Activated T-helper 1 cell treated with anti-CD3 and anti-CD28 coated beads, Interleukin-12 subunit alpha, Interleukin-12 subunit beta, Interleukin-2, Interleukin-4 antibody, amounts not matched to agents 30 ng/mL and 10 ng/mL and 1 ng/mL, durations not matched to agents 14 hours and 24 hours and 36 hours (primary cell): ENCODE measurements at places on chromosomes 6 and 20. TPM values are rescaled to one million over a fixed set of nuclear protein-coding genes. Genes with fewer than 3 reads are reported as not detected.

DNA sequence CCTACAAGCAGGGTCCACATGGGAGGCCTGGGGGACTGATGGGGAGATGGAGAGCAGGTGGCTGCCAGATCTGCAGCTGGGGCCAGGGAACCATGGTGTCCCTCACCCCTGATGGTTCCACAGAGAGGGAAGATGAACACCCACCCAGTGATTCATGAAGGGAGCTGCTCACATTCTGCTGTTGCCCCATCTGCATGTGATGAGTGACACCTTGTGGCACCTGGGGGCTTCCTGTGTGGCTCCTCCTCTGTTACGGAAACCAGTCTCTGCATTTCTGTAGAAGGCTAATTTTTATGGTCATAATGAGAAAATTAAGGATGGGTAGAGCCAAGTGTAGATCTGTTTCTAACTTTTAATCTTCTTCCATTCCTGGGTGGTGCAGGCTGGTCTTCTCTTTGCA is 217.1 kb downstream of the SMOC2 start:
- H3K4me3 ChIP-seq = no peak overlapping the region
- H3K36me3 ChIP-seq = no peaks in the 10 kb centered on the region
- no peak overlapping the region for H3K27ac ChIP-seq
- H3K27me3 ChIP-seq = peaks cover 2% of the 10 kb centered on the region

DNA sequence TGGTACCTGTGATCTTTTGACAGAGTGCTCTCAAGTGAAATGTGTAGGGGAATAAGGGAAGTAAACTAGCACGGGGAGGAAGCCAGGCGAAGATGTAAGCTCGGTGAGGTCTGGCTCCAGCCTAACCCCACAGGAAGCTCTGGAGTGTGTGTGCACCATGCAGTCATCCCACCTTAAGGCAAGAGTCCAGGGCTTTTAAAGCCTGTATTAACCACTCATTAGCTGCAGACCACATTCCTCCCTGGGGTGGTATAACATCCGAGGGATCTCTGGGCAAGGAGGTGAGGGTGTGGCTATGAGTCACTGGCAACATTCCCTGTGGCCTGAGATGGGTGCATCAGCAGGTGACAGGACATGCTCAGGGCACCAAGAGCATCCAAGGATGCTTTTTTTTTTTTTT is 12.5 kb upstream of the RANBP9 start:
- peaks cover 31% of the 10 kb centered on the region for H3K4me1 ChIP-seq
- no peaks in the 10 kb centered on the region for H3K27me3 ChIP-seq
- DNase-seq = no peak
- no peak overlapping the region for H3K4me3 ChIP-seq
- H3K36me3 ChIP-seq = peaks cover 2% of the 10 kb centered on the region
- peak overlapping the region; percentile 29 for H3K27ac ChIP-seq

Gene VIP
- not detected in 2 replicates for total RNA-seq

GRCh38 chr20:53389516-53390300 is 203.9 kb downstream of the ZNF217 start:
- no peak overlapping the region for H3K4me3 ChIP-seq
- DNase-seq = no peak
- H3K27ac ChIP-seq = no peak overlapping the region
- no peaks in the 10 kb centered on the region for H3K36me3 ChIP-seq
- peaks cover 22% of the 10 kb centered on the region for H3K4me1 ChIP-seq
- H3K27me3 ChIP-seq = no peaks in the 10 kb centered on the region

DNA sequence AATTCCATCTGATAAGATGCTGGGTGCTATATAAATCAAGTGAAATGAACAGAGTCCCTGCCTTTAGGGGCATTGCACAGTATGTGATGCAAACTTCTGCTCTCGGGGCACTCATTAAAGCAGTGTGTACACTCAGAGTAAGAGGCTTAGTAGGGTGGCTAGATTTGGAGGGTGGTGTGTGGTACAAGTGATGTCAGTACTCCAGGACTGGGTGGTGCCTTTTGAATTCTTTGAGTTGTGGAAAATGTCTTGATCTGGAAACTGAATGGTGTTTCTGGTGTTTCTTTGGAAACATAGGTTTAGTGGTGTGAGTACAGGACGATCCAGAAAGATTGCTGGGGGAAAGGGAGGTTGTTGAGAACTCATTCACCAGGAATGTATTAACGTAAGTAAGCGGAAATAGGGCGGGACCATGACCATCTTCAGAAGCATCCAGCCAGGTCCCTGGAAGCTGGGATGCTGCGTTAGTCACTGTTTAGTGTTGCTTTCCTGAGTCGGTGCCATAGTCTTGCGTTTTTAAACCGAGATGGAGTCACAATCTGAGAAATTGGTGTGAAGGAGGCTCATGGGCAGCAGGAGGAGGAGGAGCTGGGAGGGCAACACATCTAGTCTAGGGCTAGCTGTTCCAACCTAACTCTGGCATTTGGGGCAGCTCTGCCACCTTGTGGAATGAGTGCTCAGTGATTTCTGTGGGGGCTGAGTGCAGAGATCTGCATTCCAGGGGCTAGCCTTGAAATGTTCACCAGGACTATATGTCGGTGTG is 70.3 kb downstream of the SCAND1 start:
- DNase-seq = peak; percentile 31
- no peak overlapping the region for H3K27ac ChIP-seq
- peaks cover 10% of the 10 kb centered on the region for H3K36me3 ChIP-seq
- H3K4me1 ChIP-seq = peaks cover 7% of the 10 kb centered on the region

- H3K27me3 ChIP-seq = no peaks in the 10 kb centered on the region
- H3K36me3 ChIP-seq = peaks cover 25% of the 10 kb centered on the region
- no peak for DNase-seq
- H3K27ac ChIP-seq = peak overlapping the region; percentile 79
- H3K4me1 ChIP-seq = peaks cover 82% of the 10 kb centered on the region
These were observed 85.9 kb downstream of the JARID2 start for GRCh38 chr6:15331629-15332251.

DNA sequence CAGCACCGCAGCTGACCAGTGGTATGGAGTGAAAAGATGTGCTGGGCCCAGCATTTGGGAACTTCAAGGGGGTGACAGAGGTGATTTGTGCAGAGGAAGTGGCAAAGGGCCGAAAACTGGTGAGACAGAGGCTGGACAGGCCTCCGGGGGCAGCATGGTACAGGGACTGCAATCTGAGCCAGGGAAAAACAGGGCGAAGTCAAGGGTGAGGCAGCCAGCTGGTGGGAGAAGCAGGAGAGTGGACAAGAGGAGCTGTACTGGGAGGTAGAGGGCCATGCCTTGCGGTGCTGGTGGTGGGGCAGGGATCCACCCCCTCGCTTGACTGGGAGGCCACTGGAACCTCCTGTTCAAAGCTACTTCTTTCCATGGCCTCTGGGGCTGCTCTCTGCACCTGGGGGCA is 7.3 kb upstream of the GFRA4 start:
- H3K4me1 ChIP-seq = peaks cover 18% of the 10 kb centered on the region
- no peak overlapping the region for H3K27ac ChIP-seq
- no peak overlapping the region for H3K4me3 ChIP-seq
- H3K36me3 ChIP-seq = peaks cover 4% of the 10 kb centered on the region
- H3K27me3 ChIP-seq = peaks cover 57% of the 10 kb centered on the region
- DNase-seq = no peak

DNA sequence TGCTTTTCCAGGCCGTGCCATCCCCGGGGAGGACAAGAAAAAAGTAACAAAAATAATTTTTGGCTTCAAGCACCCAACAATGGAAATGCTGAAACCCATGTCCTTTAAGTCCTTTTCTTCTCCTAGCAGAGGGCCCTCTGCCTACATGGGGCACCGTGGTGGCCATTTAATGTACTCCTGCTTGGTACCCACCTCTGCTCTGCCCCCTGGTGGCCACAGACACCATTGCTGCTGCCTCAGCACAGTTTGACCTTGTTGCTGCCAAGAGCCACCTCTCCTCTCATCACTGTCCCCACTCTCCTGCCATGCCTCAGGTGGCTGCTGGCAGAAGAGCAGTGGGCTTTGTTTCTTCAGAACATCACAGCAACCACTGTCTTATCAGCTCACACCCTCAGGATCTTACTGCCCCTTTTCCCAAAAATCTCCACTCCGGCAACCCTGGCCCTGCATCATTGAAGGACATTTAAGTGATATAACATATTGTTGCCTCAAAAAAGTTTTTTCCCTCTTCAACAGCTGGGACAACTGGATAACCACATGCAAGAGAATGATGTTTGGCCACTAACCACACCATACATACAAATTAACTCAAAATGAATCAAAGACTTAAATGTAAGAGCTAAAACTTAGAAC is 12.9 kb upstream of the ARMC2 start:
- H3K36me3 ChIP-seq = no peaks in the 10 kb centered on the region
- DNase-seq = peak; percentile 74
- H3K27me3 ChIP-seq = peaks cover 16% of the 10 kb centered on the region
- H3K4me1 ChIP-seq = peaks cover 32% of the 10 kb centered on the region
- no peak overlapping the region for H3K4me3 ChIP-seq

DNA sequence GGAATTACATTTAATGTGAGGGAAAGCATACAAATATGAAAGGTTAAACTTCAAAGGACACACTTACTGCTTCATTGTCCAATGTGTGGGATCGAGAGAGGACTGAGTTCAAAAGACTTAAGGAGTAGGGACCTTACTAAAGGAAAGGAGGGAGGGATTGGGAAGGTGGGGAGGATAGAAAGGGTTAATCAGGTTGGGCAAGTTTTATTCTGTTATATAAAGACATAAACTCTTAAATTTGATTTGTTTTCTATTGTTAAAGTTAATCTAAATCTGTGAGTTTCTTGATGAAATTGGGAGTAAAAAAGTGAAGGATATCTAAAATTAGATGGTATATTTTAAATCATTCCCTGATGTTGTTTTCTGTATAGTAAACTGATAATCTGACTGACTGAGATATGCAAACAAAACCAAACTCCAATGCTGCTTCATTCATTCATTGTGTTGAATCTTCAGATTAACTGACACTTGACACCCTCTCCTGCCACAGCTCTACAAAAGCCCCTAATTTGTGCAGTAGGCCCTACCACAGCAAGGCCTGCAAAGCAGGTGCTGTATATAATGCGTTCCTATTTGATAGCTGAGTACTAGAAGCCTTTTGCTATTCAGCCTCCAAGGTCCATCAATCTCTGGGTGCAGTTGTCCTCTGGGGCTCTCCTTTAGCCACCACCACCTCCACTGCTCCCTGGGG is 1.3 kb upstream of the UBE2J1 start:
- no peak for DNase-seq
- H3K4me1 ChIP-seq = peaks cover 80% of the 10 kb centered on the region
- H3K36me3 ChIP-seq = peaks cover 11% of the 10 kb centered on the region
- H3K27me3 ChIP-seq = no peaks in the 10 kb centered on the region

Gene BEND6
- 0.07 TPM in 1 of 2 replicates, not detected in the other for total RNA-seq

DNA sequence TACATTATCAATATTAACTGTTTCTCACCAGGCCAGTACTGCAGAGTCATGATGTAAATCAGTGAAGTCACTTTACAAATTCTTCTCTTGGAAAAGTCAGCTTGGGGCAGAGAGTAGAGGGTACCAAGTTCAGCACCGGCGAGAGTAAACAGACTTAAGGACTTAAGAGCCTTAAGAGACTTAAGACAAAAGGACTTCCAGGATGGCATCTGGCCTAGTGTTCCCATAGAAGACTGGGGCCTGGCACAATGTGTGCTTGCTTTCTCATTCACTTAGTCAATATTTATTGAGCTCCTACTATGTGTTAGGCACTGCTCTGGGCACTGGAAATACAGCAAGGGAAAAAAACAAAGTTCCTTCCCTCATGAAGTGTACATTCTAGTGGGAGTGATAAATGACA is 1.4 kb upstream of the SNPH start:
- peaks cover 2% of the 10 kb centered on the region for H3K36me3 ChIP-seq
- no peak overlapping the region for H3K27ac ChIP-seq
- H3K4me1 ChIP-seq = peaks cover 32% of the 10 kb centered on the region
- peaks cover 3% of the 10 kb centered on the region for H3K27me3 ChIP-seq
- H3K4me3 ChIP-seq = peak overlapping the region; percentile 89
